ENCODE measurements at places on chromosomes 12 and 14. TPM values are rescaled to one million over a fixed set of nuclear protein-coding genes. Genes with fewer than 3 reads are reported as not detected.
A peak's percentile ranks its signal among the peaks of the same experiment; 100 is the strongest.

The BDKRB2 gene
- 1.1 TPM for polyA plus RNA-seq

The KRT78 gene
- polyA plus RNA-seq: not detected

The LIMA1 gene
- polyA plus RNA-seq: 116 TPM

The REP15 gene
- 0.90 TPM for polyA plus RNA-seq

The KLHL33 gene
- polyA plus RNA-seq: 1.1 TPM

The HSP90AA1 gene
- polyA plus RNA-seq: 286 TPM

DNA sequence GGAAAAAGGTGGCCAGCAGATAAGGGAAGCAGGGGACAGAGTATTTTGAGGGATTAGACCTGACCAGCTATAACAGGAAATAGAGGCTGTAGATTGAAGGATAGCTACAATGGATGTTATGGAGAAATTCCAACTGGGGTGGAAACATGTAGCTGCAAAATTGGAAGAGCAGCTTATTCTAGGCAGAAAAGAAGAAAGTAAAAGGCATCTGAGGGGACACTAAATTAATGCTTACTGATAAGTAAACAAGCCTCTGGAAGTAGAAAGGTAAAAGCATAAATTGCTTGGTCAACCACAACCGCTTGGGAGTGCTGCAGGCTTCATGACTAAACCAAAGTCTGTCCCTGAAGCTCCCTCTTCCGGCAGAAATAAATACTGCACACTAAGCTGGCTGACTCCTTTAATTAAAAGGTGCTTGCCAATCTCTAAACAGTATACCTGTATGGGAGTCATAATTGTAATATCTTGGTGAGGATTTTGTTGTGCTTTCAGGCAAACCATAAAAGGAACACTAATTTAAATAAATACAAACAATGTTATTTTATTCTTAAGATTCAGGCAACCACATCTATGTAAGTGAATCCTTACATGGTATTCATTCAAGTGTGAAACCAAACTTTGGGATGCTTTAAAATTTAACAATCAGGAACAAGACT is 7.7 kb downstream of the UBC start:
- DNase-seq: peak; percentile 87

DNA sequence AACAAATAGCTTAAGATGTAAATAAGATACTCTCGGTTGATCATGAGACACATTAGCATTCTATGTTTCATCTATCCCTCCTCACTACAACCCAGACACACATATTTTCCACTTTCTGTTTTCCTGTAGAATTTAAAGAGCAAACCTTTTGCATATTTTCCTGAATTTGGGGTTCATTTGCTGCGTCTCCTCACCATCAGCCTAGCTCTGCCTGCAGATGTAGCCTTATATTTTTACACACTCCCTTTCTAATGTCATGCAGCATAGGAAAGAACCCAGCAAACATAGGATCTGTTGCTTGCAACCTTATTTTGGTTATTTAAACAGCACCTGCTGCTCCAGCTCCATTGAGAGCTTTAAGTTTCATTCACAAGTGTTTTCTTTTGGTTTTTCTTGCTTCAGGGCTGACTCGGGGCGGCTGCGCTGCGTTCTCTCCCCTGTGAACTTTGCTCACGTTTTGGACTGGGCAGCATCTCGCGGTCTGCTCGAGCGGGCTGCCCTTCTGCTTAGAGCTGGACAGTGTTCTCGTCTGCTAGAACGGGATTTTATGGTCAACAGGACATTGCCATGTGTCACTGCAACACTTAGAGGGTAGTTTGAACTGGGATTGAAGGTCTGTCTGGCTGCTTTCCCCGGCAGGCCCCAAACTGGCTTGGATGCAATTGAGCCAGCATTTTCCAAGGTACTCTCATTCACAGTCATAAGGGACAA is 57.8 kb upstream of the VRK1 start:
- no peak for DNase-seq

- no peak for DNase-seq
Observed at GRCh38 chr14:65933400-65934069, 521.0 kb downstream of the FUT8 start.

GRCh38 chr12:132326646-132327045 is 2.7 kb downstream of the GALNT9 start:
- DNase-seq: no peak

DNA sequence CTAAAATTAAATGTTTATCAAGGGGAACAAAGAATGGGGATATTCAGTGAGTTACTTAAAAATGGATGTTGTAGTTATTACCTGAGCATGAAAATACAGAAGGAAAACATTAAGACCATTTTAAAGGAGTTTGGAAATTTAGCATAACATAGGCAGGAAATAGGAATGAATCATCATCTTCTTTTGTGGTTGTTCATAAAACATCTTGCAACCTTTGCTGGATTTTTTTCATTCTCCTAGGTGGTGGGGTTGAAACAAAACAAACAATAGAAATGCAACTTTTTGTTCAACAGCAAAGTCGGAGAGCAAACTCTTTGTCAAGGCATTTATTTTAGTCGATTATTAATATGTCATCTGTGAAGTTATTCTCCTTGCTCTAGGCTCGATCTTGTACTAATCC is 275.1 kb downstream of the IPO8 start:
- no peak for DNase-seq

GRCh38 chr12:98696036-98696646 is 51.1 kb downstream of the APAF1 start:
- DNase-seq: no peak

- no peak for DNase-seq
Observed at GRCh38 chr12:28506271-28506670, 316.0 kb downstream of the CCDC91 start.
